Heart left ventricle (tissue), 16 donors: ENCODE measurements at places on chromosomes 6 and 20. TPM values are rescaled to one million over a fixed set of nuclear protein-coding genes. Genes with fewer than 3 reads are reported as not detected.

GRCh38 chr6:152472325-152472724 is 164.8 kb downstream of the SYNE1 start:
- H3K27me3 ChIP-seq: no peaks in the 10 kb centered on the region
- H3K4me3 ChIP-seq: no peak overlapping the region
- H3K27ac ChIP-seq: no peak overlapping the region
- H3K4me1 ChIP-seq: no peaks in the 10 kb centered on the region
- no peak for DNase-seq

DNA sequence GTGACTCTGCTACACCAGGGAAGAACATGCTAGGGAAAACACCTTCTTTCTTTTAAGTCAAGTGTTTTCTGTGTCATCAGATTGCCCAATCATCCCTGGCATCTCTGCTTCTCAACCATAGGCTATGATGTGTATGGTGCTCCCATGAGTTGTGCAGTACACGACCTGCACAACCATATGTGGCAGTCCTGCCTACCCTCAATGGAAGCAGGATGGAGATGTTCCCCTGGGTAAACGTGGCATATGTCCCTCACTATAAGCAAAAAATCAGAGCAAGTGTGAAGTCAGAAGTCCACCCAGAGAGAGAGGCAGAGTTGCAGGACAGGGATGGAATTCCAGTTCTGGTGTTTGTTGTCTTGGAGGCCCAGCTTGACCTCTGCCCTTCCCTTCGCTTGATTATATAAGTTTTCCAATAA is 10.3 kb upstream of the SNHG17 start:
- no peak overlapping the region for H3K4me3 ChIP-seq
- no peaks in the 10 kb centered on the region for H3K27me3 ChIP-seq
- no peak for DNase-seq
- H3K27ac ChIP-seq: no peak overlapping the region
- H3K4me1 ChIP-seq: peaks cover 11% of the 10 kb centered on the region

The ADTRP gene
- not detected for total RNA-seq

DNA sequence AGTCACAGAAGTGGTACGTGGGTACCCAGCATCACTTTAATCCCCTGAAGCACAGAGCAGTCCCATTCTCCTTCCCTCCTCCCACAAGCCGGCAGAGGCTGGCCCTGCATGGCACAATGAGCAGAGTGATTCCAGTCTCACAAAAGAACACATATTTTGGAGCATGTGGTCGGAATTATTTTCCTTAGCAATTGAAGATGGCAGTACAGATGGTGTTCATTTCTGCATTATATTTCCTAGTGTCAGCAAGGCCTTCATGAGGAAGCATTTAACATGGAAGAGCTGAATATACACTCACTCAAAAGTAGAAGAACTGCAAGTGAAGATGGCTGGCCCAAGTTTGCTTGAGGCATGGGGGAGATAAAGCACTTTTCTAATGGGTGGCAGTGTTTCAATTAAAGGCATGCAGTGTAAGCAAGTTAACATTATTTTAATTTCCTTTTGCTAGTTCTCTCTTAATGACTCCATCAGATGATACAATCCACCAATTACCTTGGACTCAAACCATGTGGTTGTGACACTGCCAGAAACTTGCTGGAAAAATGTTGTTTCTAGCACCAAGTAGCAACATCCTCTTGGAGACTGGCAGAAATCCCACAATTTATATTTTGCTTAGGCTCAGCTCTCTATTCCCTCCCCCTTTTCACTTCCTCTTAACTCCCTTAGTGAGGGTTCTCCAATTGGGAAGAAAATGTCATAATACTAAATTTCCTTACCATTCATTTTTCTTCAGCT is 74.4 kb downstream of the ARHGAP18 start:
- no peak overlapping the region for H3K4me3 ChIP-seq
- peak overlapping the region; percentile 54 for H3K27ac ChIP-seq
- H3K27me3 ChIP-seq: no peaks in the 10 kb centered on the region
- DNase-seq: no peak

DNA sequence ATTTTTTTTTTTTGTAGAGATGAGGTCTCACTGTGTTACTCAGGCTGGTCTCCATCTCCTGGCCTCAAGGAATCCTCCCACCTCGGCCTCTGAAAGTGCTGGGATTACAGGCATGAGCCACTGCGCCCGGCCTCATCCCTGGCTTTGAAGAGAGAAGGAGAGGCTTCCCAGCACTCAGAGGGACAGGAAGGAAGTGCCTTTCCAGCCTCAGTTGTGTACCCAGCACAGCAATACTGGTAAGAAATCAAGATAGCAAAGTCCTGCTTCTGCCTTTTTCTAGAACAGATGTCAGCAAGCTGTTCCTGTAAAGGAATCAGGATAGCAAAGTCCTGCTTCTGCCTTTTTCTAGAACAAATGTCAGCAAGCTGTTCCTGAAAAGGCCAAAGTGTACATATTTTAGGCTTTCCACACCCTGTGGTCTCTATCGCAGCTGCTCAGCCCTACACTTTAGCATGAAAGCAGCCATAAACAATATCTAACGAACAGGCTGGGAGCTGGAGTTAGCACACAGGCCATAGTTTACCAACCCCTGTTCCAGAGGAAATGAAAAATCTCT is 6.3 kb upstream of the PLTP start:
- no peak for DNase-seq
- H3K4me3 ChIP-seq: no peak overlapping the region
- H3K27ac ChIP-seq: peak overlapping the region; percentile 90
- H3K27me3 ChIP-seq: no peaks in the 10 kb centered on the region

The ABCC10 gene
- 6.4 TPM for total RNA-seq

The PCSK2 gene
- 1.5 TPM for total RNA-seq

The MLN gene
- not detected for total RNA-seq

The TFAP2A gene
- total RNA-seq: 0.52 TPM

DNA sequence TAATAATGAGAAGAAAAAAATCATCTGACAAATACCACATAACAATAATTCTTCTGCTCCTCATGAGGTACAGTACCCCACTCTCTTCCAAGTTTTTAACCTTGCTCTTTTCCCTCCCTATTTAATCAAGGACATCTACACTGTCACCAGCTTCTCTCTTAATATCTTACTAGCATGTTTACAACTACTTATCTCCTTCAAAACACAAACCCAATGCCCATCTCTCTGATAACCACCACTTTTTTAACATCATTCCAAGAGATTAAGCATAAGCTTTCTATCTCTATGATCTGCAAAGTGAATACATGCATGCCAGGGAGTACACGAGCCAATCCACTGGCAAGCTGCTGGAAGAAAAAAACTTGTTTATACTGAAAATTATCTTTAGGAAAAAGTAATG is 10.3 kb downstream of the CEP85L start:
- peaks cover 8% of the 10 kb centered on the region for H3K4me1 ChIP-seq
- H3K27me3 ChIP-seq: no peaks in the 10 kb centered on the region
- H3K36me3 ChIP-seq: no peaks in the 10 kb centered on the region
- no peak for DNase-seq
- H3K27ac ChIP-seq: no peak overlapping the region

The SMLR1 gene
- not detected for total RNA-seq

GRCh38 chr20:58048096-58048702 is 180.3 kb downstream of the ANKRD60 start:
- no peak overlapping the region for H3K27ac ChIP-seq
- peaks cover 7% of the 10 kb centered on the region for H3K4me1 ChIP-seq
- no peak overlapping the region for H3K4me3 ChIP-seq
- no peaks in the 10 kb centered on the region for H3K36me3 ChIP-seq

- peaks cover 4% of the 10 kb centered on the region for H3K36me3 ChIP-seq
- DNase-seq: no peak
- H3K4me1 ChIP-seq: peaks cover 27% of the 10 kb centered on the region
- H3K27ac ChIP-seq: peak overlapping the region; percentile 66
Observed at GRCh38 chr20:48737434-48738093, 90.2 kb downstream of the PREX1 start.

The EYS gene
- not detected for total RNA-seq

DNA sequence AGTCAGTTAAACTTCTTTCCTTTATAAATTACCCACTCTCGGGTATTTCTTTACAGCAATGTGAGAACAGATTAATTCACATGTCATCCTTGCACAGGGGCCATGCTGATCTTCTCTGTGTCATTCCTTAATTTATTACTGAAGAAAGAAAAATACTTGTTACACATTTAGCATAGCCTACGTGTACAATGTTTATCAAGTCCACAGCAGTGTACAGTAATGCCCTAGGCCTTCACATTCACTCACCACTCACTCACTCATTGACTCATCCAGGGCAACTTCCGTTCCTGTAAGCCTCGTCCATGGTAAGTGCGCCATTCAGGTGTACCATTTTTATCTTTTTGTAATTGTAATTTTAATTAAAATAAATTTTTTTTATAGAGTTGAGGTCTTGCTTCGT is 73.6 kb downstream of the RSPH3 start:
- H3K27ac ChIP-seq: no peak overlapping the region
- no peak for DNase-seq
- H3K4me1 ChIP-seq: no peaks in the 10 kb centered on the region
- H3K4me3 ChIP-seq: no peak overlapping the region
- no peaks in the 10 kb centered on the region for H3K27me3 ChIP-seq
- H3K36me3 ChIP-seq: no peaks in the 10 kb centered on the region

DNA sequence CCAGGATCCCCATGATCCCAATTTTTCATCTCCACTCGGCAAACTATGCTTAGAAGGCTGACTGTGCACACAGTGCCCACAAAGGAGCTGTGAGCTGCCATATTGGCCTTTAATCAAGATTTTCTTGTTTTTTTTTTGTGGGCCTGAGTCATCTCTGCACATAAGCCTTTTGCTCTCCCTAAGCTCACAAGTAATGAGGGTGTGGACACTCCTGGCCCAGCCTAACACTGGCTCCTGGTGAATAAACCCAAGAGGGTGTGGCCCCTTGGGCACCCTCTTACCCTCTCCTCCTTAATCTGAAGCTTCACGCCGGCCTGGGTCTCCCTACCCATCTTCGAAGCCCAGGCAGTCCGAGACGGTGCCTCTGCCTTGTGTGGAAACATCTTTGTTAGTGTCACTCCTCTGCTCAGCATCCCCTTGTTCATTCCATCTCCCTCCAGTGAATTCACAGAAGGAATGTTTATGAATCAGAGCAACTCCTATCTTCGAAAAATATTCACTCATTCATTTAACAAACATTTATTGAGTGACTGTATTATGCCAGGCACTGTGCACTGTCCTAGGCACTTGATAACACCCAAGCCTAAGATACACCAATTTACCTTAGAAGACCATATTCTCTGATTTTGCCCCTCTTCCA is 22.2 kb upstream of the MRPS10 start:
- no peak overlapping the region for H3K27ac ChIP-seq
- no peak overlapping the region for H3K4me3 ChIP-seq
- DNase-seq: no peak
- peaks cover 9% of the 10 kb centered on the region for H3K4me1 ChIP-seq
- H3K27me3 ChIP-seq: no peaks in the 10 kb centered on the region
- H3K36me3 ChIP-seq: peaks cover 72% of the 10 kb centered on the region

DNA sequence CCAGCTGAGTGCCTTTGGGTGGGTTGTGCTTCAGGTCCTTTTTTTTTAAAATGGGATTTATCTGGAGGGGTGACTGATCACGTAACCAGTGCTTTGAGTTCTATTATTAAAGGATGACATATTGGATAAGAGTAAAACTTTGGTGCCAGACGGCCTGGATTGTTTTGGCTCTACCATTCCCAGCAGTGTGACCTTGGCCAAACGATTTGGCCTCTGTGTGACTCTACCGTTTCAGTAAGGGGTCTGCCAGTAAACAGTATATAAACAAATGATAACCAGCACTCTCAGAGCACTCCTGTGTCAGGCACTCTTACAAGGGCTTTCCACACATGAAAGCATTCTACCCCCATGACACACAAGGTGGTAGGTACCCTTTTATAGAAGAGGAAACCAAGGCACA is 8.7 kb downstream of the SCRT2 start:
- no peak for DNase-seq
- H3K4me1 ChIP-seq: peaks cover 12% of the 10 kb centered on the region
- H3K36me3 ChIP-seq: no peaks in the 10 kb centered on the region

DNA sequence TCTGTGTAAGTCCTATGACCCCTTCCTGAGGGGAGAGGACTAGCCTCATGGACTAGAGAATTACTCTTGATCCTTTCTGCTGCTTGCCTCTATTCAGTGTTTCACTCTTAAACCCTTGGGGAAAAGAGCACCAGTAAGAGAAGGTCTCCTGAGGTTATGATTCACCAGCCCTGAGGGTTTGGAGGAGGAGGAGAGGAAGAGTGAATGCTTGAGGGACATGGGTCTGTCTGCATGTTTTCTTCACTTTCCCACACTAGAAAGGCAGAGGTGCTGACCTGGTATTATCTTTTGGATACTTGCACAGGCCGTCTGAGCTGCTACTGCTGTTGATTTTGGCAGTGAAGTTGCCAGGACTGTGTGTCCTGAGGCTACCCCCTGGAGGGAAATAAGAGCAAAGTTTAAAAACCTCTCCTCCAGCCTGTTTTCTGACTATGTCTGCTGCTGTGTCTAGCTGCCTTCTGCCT is 78.3 kb downstream of the CD109 start:
- H3K27ac ChIP-seq: peak overlapping the region; percentile 60
- no peak overlapping the region for H3K4me3 ChIP-seq
- no peaks in the 10 kb centered on the region for H3K4me1 ChIP-seq
- peak; percentile 68 for DNase-seq

The LY86 gene
- 0.46 TPM for total RNA-seq

DNA sequence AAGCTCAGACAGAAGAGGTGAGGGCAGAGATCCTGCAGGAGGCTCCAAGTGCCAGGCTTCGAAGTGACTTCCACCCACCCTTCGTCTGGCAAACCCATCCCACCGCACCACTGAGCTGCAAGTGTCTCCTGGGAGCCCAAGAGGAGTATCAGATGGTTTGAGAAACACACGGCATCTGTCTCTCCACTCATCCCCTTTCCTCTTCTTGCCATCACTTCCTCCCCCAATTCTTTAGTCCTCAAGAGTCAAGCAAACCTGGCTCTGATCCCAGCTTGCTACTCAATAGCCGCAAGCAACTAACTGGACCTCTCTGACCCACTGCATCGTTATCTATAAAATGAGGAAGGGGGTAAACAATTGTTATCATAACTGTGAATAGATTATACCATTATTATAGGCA is 142.1 kb downstream of the BMP7 start:
- H3K36me3 ChIP-seq: no peaks in the 10 kb centered on the region
- H3K27ac ChIP-seq: no peak overlapping the region
- no peak for DNase-seq
- peaks cover 5% of the 10 kb centered on the region for H3K27me3 ChIP-seq
- peaks cover 2% of the 10 kb centered on the region for H3K4me1 ChIP-seq
- no peak overlapping the region for H3K4me3 ChIP-seq

The PTPN1 gene
- 27.4 TPM for total RNA-seq

The OR2J3 gene
- not detected for total RNA-seq

GRCh38 chr20:44693627-44694026 is 21.5 kb upstream of the CCN5 start:
- peak overlapping the region; percentile 85 for H3K27ac ChIP-seq
- H3K4me1 ChIP-seq: peaks cover 19% of the 10 kb centered on the region
- no peak for DNase-seq
- H3K27me3 ChIP-seq: no peaks in the 10 kb centered on the region
- H3K4me3 ChIP-seq: no peak overlapping the region

GRCh38 chr20:4465855-4466545 is 255.7 kb upstream of the PRND start:
- H3K4me3 ChIP-seq: no peak overlapping the region
- DNase-seq: no peak
- H3K4me1 ChIP-seq: no peaks in the 10 kb centered on the region

- H3K4me1 ChIP-seq: no peaks in the 10 kb centered on the region
- H3K36me3 ChIP-seq: no peaks in the 10 kb centered on the region
- H3K27ac ChIP-seq: no peak overlapping the region
- H3K27me3 ChIP-seq: no peaks in the 10 kb centered on the region
- H3K4me3 ChIP-seq: no peak overlapping the region
- no peak for DNase-seq
Observed at GRCh38 chr6:160057080-160057479, 64.5 kb upstream of the SLC22A1 start.

- H3K36me3 ChIP-seq: no peaks in the 10 kb centered on the region
- no peak for DNase-seq
- H3K4me1 ChIP-seq: no peaks in the 10 kb centered on the region
- no peak overlapping the region for H3K27ac ChIP-seq
Observed at GRCh38 chr20:46324960-46325703, 16.8 kb upstream of the CDH22 start.

The TMEM14A gene
- total RNA-seq: 6.4 TPM
